MG63 (cell line): ENCODE measurements at places on chromosomes 1 and 21.

DNA sequence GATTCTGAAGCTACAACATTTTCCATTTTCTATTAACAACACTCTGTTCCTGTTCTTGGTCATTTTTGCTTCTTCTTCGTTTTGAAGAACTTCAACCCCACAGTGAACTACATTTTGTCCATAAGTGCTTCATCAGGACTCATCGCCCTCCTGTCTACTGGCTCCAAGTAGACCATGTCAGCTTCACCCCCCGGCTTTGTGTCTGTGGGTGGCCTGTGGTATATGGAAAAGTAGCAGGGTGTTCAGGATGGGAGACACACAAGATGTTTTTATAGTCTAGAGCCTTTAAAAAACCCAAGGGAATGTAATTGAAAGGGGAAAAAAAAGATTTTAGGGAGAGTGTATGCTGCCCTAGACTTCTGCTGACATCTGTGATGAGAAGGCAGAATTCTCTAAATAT is 46.1 kb downstream of the GIPC2 start:
- no peak for DNase-seq

GRCh38 chr1:1037366-1038327 is 17.7 kb downstream of the AGRN start:
- DNase-seq, result no peak

DNA sequence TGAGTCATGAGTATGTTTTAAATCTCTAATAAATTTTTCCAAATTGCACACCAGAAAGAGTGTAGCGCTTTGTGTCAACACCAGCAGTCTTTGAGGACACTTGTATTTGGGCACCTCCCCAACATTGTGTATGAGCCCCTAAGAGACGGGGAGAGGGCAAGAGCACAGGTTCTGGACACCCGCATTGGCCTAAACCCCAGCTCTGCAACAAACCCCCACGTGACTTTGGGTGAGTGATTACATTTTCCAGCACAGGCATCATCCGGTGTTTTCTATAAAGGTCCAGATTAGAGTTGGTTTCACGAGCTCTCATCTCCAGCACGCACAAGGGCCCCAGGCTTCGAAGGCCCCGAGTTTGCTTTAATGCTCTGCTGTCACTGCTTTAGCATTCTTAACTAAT is 66.3 kb upstream of the SLC45A1 start:
- DNase-seq, result no peak

DNA sequence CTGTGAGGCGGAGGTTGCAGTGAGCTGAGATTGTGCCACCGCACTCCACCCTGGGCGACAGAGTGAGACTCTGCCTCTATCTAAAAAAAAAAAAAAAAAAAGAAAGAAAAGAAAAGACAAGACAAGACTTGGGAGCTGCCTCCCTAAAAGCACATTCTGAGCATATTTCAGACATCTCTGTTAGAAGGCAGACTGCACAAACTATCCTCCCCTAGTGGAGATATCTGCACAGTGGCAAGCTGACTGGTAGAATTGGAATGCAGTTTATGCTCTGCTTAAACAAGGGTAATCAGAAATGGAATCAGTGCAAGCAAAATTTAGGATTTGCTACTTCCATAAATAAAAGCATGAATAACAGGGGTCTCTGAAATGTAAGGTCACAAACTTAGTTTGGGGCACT is 31.8 kb downstream of the GNG4 start:
- DNase-seq, result no peak

DNA sequence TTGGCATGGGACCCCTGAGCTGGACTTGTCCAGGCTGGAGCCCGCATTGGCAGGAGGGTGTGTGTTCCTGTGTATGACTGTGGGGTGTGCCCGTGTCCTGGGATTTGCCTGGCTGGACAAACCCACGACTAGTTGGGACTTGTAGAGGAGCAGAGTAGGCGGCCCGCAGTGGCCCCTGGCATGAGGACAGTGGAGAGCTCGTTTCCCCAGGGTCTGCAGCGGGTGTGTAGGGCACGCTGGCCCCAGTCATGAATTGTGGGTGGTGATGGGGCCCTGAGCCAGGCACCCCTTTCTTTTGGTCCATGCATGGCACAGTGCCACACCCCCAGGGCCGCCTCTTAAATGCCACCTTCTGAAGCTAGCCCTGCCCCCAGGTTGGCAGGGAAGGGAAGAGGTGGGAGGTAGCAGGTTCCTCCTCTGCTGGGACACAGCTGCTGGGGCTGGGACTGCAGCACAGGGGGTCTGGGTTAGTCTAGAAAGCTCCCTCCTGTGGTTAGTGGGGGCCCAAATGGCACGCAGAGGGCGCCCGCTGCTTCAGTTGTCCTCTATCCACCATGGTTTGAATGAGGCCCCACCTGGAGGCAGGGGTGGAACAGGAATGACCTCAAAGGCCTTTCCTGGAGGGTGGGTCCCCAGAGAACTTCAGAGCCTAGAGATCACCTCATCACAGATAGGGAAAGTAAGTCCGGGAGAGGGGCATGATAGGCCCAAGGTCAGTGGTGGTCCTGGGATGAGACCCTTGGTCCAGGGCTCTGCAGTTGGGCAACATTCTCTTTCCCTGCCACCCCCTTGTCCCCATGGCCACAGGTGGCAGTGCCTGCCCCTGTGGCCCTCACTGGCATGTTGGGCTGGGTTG is 4.1 kb downstream of the CROCC start:
- DNase-seq, result no peak

GRCh38 chr21:25487046-25487594 is 120.2 kb downstream of the MRPL39 start:
- no peak for DNase-seq

- no peak for DNase-seq
Measured at GRCh38 chr1:148379170-148379500, 104.0 kb downstream of the PPIAL4G start.

GRCh38 chr1:87180682-87181081 is 148.0 kb upstream of the LMO4 start:
- no peak for DNase-seq

DNA sequence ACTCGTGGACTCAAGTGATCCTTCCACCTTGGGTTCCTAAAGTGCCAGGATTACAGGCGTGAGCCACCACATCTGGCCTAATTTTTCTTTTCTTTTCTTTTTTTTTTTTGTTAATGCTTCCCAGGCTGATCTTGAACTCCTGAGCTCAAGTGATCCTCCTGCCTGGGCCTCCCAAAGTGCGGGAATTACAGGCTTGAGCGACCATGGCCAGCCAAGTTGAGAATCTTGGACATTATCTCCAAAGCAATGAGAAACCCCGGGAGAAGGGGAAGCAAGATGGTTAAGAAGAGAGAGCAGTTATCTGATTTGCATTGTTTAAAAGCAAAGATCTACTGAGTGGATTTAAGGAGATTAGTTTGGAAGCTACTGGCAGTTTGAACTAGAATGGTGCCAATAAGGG is 9.1 kb downstream of the HIPK1 start:
- DNase-seq, result no peak

- no peak for DNase-seq
Measured at GRCh38 chr1:167514288-167514687, 4.0 kb downstream of the CD247 start.

DNA sequence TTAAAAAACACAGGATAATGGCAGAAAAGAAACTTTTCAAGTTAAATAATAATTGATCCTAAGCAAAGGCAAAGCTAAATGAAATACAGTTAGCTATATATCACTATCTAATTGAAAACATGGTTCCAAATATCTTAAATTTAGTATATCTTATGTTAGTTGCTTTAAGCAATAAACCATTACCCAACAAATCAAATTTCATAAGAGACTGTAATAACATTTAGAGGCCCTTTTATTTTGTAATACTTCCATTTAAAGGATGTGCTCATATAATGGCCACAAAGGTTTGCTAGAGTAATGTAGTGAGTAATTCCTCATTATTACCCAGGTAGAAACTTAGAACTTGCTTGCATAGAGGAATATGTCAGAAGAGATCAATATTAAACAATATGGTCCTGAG is 32.3 kb downstream of the RPL5 start:
- DNase-seq, result no peak

DNA sequence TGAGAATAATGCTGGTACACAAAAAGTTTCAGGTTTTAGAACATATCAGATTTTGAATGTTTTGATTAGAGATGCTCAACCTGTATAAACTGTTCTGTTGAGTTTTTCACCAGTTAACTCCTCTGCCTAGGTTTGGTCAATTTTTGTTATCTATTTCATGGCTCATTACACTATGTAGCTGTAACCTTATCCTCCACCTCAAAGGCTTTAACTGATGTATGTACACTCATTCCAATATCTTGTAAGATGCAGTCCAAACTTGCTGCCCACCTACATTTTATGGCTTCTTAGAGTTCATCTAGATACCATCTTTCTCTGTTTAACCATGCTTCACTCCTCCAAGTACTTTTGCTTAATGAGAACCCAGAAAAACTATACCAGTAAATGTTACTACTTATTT is 107.8 kb downstream of the EIF4G3 start:
- DNase-seq, result no peak

DNA sequence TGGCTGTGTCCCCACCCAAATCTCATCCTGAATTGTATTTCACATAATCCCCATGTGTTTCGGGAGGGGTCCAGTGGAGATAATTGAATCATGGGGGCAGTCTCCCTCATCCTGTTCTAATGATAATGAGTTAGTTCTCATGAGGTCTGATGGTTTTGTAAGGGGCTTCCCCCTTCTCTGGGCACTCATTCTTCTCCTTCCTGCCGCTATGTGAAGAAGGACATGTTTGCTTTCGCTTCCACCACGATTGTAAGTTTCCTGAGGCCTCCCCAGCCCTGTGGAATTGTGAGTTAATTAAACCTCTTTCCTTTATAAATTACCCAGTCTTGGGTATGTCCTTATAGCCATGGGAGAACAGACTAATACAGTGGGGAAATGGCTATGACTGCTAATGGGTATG is 72.7 kb upstream of the ZNF648 start:
- no peak for DNase-seq
